Kidney (tissue), 22 donors: ENCODE measurements at places on chromosomes 4 and X. TPM values are rescaled to one million over a fixed set of nuclear protein-coding genes. Genes with fewer than 3 reads are reported as not detected.

The CABS1 gene
- not detected for total RNA-seq

- no peak overlapping the region for H3K4me3 ChIP-seq
- no peaks in the 10 kb centered on the region for H3K4me1 ChIP-seq
- no peak for DNase-seq
- H3K27ac ChIP-seq: no peak overlapping the region
These were observed 72.2 kb upstream of the KLF3 start for GRCh38 chr4:38591617-38592337.

DNA sequence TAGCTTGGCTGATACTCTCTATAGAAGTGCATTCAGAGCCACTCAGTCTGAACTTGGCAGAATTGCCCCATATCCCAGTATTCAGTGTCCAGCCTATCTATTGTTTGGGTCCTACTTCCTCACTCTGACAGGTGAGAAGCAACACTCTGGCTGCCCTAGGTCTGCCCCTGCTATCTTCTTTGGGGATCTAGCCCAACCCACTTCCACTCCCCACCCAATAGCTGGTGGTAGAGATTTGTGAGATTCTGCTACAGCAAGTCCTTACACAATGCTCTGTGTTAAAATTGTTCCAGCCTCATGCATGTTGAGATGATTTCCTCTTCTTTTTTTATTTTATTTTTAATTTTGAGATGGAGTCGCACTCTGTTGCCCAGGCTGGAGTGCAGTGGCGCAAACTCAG is 67.6 kb downstream of the TRIM2 start:
- H3K4me3 ChIP-seq: no peak overlapping the region
- H3K36me3 ChIP-seq: no peaks in the 10 kb centered on the region
- no peak for DNase-seq
- H3K27ac ChIP-seq: no peak overlapping the region
- no peaks in the 10 kb centered on the region for H3K27me3 ChIP-seq

The ART3 gene
- not detected for total RNA-seq

The QRFPR gene
- total RNA-seq: 7.8 TPM

DNA sequence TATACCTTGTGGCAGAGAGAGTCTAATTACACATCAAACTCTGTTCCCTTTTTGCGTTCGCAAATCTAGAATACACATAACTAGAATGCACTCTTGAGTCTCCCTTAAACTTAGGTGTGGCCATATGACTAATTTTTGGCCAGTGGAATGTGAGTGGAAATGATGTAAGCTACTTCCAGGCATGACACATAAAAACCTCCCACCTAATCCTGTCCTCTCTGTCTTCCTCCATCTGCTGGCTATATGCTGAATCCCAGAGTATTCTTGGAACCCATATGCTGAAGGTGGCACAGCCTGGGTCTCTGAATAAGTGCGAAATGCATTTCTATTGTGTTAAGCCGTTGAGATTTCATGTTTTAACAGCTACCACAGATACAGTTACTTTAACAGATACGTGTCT is 269.9 kb upstream of the NRK start:
- H3K4me1 ChIP-seq: no peaks in the 10 kb centered on the region
- no peak overlapping the region for H3K4me3 ChIP-seq
- no peak overlapping the region for H3K27ac ChIP-seq

- no peaks in the 10 kb centered on the region for H3K4me1 ChIP-seq
- peak; percentile 22 for DNase-seq
- H3K36me3 ChIP-seq: no peaks in the 10 kb centered on the region
- H3K27me3 ChIP-seq: peaks cover under 1% of the 10 kb centered on the region
These were observed 17.4 kb downstream of the PAGE4 start for GRCh38 chrX:49846522-49846921.

The USP38 gene
- total RNA-seq: 21.9 TPM

The MXD4 gene
- total RNA-seq: 84.8 TPM

The PDCL2 gene
- not detected for total RNA-seq

The JAKMIP1 gene
- 0.69 TPM for total RNA-seq

The RASL11B gene
- 4.3 TPM for total RNA-seq

- no peaks in the 10 kb centered on the region for H3K27me3 ChIP-seq
- no peaks in the 10 kb centered on the region for H3K4me1 ChIP-seq
- no peak for DNase-seq
- no peak overlapping the region for H3K4me3 ChIP-seq
- H3K36me3 ChIP-seq: no peaks in the 10 kb centered on the region
These were observed 792.3 kb upstream of the HS3ST1 start for GRCh38 chr4:12221031-12221430.

GRCh38 chrX:10728806-10729389 is 108.5 kb upstream of the MID1 start:
- H3K27ac ChIP-seq: no peak overlapping the region
- no peaks in the 10 kb centered on the region for H3K4me1 ChIP-seq
- no peak overlapping the region for H3K4me3 ChIP-seq
- DNase-seq: no peak

The DCAF12L2 gene
- total RNA-seq: 0.41 TPM

DNA sequence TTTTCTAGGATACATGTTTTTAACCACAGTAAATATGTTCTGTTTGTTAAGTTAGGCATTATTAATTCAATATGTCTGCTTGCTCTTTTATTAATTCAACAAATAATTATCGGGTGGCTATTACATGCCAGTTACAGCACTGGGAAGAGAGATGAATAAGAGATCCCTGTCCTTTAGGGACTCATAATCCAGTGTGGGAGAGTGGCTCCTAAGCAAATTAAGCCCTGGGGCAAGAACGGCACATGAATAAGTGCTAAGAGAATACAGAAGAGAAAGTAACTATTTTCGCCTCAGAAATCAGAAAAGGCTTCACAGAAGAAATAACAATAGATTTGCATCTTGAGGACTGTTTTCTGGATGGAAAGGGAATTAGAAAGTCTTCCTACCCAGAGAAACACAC is 236.7 kb downstream of the NR3C2 start:
- H3K4me1 ChIP-seq: peaks cover 16% of the 10 kb centered on the region
- no peak for DNase-seq
- no peak overlapping the region for H3K27ac ChIP-seq
- no peak overlapping the region for H3K4me3 ChIP-seq
- no peaks in the 10 kb centered on the region for H3K27me3 ChIP-seq

GRCh38 chr4:140704392-140704960 is 51.7 kb downstream of the TBC1D9 start:
- H3K4me1 ChIP-seq: peaks cover 18% of the 10 kb centered on the region
- no peak for DNase-seq
- H3K4me3 ChIP-seq: no peak overlapping the region
- H3K27me3 ChIP-seq: no peaks in the 10 kb centered on the region

- no peaks in the 10 kb centered on the region for H3K4me1 ChIP-seq
- H3K36me3 ChIP-seq: no peaks in the 10 kb centered on the region
- peak; percentile 89 for DNase-seq
These were observed at the start of gene RADX for GRCh38 chrX:106611679-106612392. TSS of gene RADX (plus strand) at chrX:106611978. CDS start at chrX:106612081, 103 bp downstream.

The ADH6 gene
- 10.2 TPM for total RNA-seq

The BCLAF3 gene
- total RNA-seq: 17.2 TPM

DNA sequence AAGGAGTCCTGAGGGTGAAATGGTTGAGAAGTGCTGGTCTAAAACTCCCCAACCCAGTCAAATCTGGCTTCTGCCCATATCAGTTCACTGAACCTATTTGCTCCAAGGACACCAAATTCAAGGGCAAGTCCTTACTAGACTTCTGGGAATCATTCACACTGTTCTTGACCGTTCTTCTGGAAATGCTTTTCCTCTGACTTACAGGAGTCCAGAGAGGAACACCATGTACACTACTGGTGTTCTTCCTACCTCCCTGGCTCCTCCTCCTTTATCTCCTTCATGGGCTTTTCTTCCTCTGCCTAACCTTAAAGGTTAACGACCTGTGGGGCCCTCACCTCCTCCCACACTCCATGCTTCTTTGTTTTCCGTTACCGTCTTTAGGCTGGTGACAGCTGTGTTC is 281.3 kb downstream of the FRMPD4 start:
- H3K4me1 ChIP-seq: no peaks in the 10 kb centered on the region
- no peaks in the 10 kb centered on the region for H3K36me3 ChIP-seq
- H3K27ac ChIP-seq: no peak overlapping the region

GRCh38 chr4:21948347-21949072 is at the start of gene KCNIP4:
TSS of gene KCNIP4 (minus strand) at chr4:21948772.
- peak; percentile 61 for DNase-seq
- H3K27me3 ChIP-seq: peaks cover 13% of the 10 kb centered on the region
- no peaks in the 10 kb centered on the region for H3K36me3 ChIP-seq
- no peaks in the 10 kb centered on the region for H3K4me1 ChIP-seq
- no peak within 1 kb of the TSS for H3K27ac ChIP-seq

GRCh38 chr4:38365748-38366310 is 298.2 kb upstream of the KLF3 start:
- no peaks in the 10 kb centered on the region for H3K27me3 ChIP-seq
- H3K36me3 ChIP-seq: no peaks in the 10 kb centered on the region
- H3K27ac ChIP-seq: no peak overlapping the region
- H3K4me1 ChIP-seq: no peaks in the 10 kb centered on the region
- DNase-seq: no peak

GRCh38 chr4:86446996-86447395 is 87.1 kb upstream of the MAPK10 start:
- H3K4me1 ChIP-seq: no peaks in the 10 kb centered on the region
- H3K4me3 ChIP-seq: no peak overlapping the region
- no peaks in the 10 kb centered on the region for H3K27me3 ChIP-seq
- H3K27ac ChIP-seq: no peak overlapping the region
- no peak for DNase-seq

GRCh38 chr4:171817026-171817425 is 3.8 kb downstream of the GALNTL6 start:
- H3K27ac ChIP-seq: no peak overlapping the region
- no peaks in the 10 kb centered on the region for H3K27me3 ChIP-seq
- no peak for DNase-seq
- no peaks in the 10 kb centered on the region for H3K36me3 ChIP-seq
- H3K4me1 ChIP-seq: no peaks in the 10 kb centered on the region

The SYNPO2 gene
- total RNA-seq: 56.5 TPM

DNA sequence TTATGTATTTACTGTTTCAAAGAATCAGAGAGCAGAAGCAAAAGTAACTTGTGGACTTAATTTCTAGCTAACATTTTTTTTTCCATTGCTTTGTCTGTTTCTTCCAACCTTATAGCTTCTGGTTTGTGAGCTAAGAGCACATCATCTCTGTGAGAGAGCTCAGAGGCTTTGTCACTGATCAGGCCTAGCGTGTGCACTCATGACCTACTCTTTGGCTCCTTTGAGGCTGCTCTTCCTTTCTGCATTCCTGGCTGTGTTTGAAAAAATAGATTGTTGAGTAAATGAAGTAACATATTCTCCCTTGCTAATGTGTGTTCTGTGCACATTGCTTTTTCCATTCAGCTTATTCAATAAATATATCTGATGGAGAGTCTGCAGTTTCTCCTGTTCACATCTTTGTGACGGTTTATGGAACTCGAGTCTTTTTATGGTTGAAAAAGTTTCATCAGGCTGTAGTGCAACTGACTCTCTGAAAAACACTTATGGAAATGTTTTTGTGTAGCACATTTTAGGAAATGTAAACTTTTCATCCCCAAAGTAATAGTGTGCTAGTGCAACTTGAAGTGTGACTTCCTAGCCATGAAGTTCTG is 133.0 kb downstream of the RAPGEF2 start:
- no peak overlapping the region for H3K27ac ChIP-seq
- H3K27me3 ChIP-seq: no peaks in the 10 kb centered on the region
- no peak overlapping the region for H3K4me3 ChIP-seq
- H3K36me3 ChIP-seq: no peaks in the 10 kb centered on the region
- no peaks in the 10 kb centered on the region for H3K4me1 ChIP-seq
- no peak for DNase-seq

DNA sequence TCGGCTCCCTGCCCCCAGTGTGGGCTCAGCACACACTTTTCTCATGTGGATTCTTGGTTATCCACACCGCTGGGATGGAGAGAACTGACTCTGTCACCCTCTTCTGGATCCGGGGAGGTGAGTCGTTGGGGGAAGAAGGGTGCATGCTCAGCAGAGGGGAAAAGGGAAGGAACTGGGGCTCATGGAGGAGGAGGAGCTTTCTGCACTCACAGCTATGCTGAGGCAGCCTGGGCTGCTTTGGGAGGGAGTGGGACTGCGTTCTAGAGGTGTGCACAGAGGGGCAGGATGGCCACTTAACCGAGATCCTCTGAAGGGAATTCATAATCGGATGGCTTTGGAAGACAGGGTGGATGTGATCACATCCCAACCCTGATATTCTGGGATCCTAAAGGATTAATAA is 51.6 kb downstream of the RTL5 start:
- H3K27me3 ChIP-seq: peaks cover 2% of the 10 kb centered on the region
- H3K4me3 ChIP-seq: no peak overlapping the region
- no peaks in the 10 kb centered on the region for H3K36me3 ChIP-seq
- DNase-seq: no peak

The NLGN4X gene
- total RNA-seq: 5.6 TPM

The CCDC149 gene
- total RNA-seq: 21.8 TPM

The PPP4R3C gene
- not detected for total RNA-seq

The ALPK1 gene
- total RNA-seq: 33.5 TPM

- no peaks in the 10 kb centered on the region for H3K36me3 ChIP-seq
- H3K27me3 ChIP-seq: no peaks in the 10 kb centered on the region
- H3K27ac ChIP-seq: no peak within 1 kb of the TSS
- no peak for DNase-seq
- H3K4me1 ChIP-seq: no peaks in the 10 kb centered on the region
These were observed at the start of gene CXCL8 for GRCh38 chr4:73740353-73740778. TSS of gene CXCL8 (plus strand) at chr4:73740569. CDS start at chr4:73740659, 90 bp downstream.

The RTL5 gene
- 6.9 TPM for total RNA-seq

GRCh38 chr4:114257501-114257900 is 278.1 kb upstream of the ARSJ start:
- no peaks in the 10 kb centered on the region for H3K36me3 ChIP-seq
- H3K4me1 ChIP-seq: no peaks in the 10 kb centered on the region
- no peaks in the 10 kb centered on the region for H3K27me3 ChIP-seq
- H3K4me3 ChIP-seq: no peak overlapping the region
- no peak overlapping the region for H3K27ac ChIP-seq

- DNase-seq: no peak
- no peak overlapping the region for H3K4me3 ChIP-seq
- no peaks in the 10 kb centered on the region for H3K27me3 ChIP-seq
- no peaks in the 10 kb centered on the region for H3K36me3 ChIP-seq
These were observed 310.4 kb downstream of the ZNF674 start for GRCh38 chrX:46234775-46235174.

- H3K4me3 ChIP-seq: no peak overlapping the region
- no peaks in the 10 kb centered on the region for H3K4me1 ChIP-seq
- no peaks in the 10 kb centered on the region for H3K27me3 ChIP-seq
These were observed 94.8 kb upstream of the ADAMTS3 start for GRCh38 chr4:72663828-72664227.

DNA sequence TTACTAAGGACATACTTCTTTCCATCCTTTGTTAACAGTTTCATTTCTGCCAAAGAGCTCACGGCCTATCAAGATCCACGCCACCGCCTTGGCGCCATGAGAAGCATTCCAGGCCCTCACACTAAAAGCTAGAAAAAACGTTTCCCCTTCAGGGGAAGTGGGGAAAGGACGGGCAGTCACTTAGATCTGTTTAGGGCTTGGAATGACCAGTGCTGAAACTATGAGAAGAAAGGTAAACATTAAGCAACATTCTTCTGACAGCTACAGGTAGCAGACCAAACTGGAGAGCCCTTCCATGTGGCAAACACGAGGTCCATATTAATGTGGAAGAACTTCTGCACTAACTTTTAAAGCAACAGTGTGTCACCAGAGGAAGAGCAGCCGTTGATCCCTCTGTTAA is 146.7 kb downstream of the SH3KBP1 start:
- peaks cover 3% of the 10 kb centered on the region for H3K27me3 ChIP-seq
- no peak overlapping the region for H3K27ac ChIP-seq
- H3K4me3 ChIP-seq: no peak overlapping the region
- no peak for DNase-seq
- no peaks in the 10 kb centered on the region for H3K36me3 ChIP-seq

The RPS6KA6 gene
- 12.1 TPM for total RNA-seq

The ZCCHC13 gene
- total RNA-seq: not detected

The TMEM154 gene
- 11.0 TPM for total RNA-seq

The ARSJ gene
- total RNA-seq: 16.7 TPM
